CD4-positive, alpha-beta T cell treated with Interleukin-17A for 1 hour (primary cell): ENCODE measurements at places on chromosomes 6 and 20.

DNA sequence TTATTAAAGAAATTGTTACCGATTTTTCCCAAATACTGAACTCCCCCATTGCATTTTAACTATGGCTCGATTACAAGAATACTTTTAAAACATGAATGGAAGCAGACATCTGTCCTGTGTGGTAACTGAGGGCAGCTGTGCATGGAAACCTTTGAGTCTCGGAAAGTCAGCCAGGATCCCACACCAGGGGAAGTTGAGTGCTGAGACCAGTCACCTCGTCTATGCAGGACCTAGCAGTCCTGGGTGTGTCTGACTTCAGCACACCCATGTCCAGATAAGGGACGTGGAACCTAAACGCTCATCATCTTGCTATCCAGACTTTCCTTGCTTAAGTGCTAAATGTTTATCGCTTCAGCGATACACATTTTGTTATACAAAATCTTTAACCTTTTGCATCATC is 6.1 kb downstream of the RIN2 start:
- no peak for DNase-seq

- DNase-seq: no peak
These were observed 1.6 kb upstream of the RAET1E start for GRCh38 chr6:149899486-149899885.

DNA sequence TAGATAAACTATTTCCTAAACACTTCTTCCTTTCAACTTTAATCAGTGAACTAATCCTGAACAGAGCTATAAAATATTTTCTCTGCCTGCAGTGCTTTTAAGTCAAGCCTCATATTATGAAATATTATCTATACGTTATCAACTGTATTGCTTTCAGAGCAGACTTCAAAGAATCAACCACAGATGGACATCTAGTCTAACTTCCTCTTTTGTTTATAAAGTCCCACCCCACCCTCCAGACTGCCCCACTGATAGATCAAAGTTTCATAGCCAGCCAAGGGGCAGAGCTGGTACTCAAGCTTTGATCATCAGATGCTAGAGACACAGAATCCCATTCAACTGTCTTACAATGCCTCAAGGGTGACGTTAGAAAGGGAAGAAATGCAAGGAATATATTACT is 308.3 kb downstream of the LAMA2 start:
- DNase-seq: no peak

GRCh38 chr6:39102821-39103136 is 12.2 kb downstream of the SAYSD1 start:
- DNase-seq: no peak
